Sigmoid colon (tissue), 7 donors: ENCODE measurements at places on chromosomes 7 and 10.

GRCh38 chr7:37285706-37286453, 162.8 kb downstream of the ELMO1 start:
- DNase-seq: no peak

GRCh38 chr10:100204370-100204769, 18.5 kb upstream of the ERLIN1 start:
- no peak for DNase-seq

- no peak for DNase-seq
These were observed 55.1 kb upstream of the CALN1 start for GRCh38 chr7:72467237-72467636.

GRCh38 chr10:89591796-89592271, 53.2 kb downstream of the PANK1 start:
- DNase-seq: no peak

GRCh38 chr7:112447406-112447805, 2.9 kb upstream of the IFRD1 start:
- DNase-seq: no peak

- peak; percentile 15 for DNase-seq
These were observed 185.2 kb upstream of the ITGB1 start for GRCh38 chr10:33143160-33143728.
